ENCODE measurements at places on chromosomes 11 and 22.

GRCh38 chr11:15967966-15968365 is 388.4 kb downstream of the SOX6 start:
- DNase-seq = no peak

- DNase-seq = no peak
Observed at GRCh38 chr11:108859510-108859909, 194.6 kb downstream of the DDX10 start.

DNA sequence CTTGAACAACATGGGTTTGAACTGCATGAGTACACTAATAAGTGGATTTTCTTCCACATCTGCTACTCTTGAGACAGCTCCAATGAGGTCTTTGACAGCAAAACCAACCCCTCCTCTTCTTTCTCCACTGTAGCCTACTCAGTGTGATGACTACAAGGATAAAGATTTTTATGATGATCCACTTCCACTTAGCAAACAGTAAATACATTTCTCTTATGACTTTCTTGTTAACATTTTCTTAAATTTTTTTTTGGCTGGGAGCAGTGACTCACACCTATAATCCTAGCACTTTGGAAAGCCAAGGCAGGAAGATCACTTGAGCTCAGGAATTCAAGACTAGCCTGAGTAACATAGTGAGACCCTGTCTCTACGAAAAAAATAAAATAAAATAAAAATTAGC is 9.9 kb upstream of the EIF4G2 start:
- DNase-seq = no peak

GRCh38 chr11:704228-704674 is 1.8 kb upstream of the EPS8L2 start:
- DNase-seq = no peak

- no peak for DNase-seq
Observed at GRCh38 chr11:61826930-61827570, 1.1 kb upstream of the FADS2 start.

DNA sequence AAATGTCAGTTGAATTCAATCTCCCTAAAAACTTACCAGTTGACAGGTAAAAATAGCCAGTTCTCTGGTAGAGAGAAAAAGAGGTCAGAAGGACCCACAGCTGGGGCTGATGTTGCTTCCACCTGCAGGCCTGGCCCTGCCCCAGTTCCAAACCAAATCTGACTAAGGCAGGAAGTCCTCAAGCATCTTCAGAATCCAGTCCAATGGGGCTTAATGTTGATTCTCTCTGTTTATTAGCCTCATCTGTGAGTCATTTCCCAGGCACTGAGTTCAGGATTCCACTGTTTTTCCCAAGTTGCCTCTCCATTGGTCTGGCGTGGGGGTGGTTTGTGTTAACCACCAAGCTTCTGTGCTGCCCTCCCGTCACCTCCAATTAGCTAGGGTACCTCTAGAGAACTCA is 601.8 kb downstream of the INSC start:
- DNase-seq = no peak

- no peak for DNase-seq
Observed at GRCh38 chr11:772429-773390, 4.6 kb downstream of the GATD1 start.

DNA sequence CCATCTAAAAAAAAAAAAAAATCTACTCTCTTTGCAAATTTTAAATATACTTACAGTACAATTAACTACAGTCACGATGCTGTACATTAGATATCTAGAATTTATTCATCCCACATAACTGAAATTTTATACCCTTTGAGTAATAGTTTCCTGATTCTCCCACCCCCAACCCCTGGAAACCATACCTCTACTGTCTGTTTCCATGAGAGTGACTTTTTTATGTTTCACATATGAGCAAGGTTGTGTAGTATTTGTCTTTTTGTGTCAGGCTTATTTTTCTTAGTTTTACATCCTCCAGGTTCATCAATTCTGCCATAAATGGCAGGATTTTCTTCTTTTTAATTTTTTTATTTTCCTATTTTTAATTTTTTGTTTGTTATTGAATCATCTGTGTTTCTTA is 3.2 kb downstream of the HBB start:
- DNase-seq = no peak

DNA sequence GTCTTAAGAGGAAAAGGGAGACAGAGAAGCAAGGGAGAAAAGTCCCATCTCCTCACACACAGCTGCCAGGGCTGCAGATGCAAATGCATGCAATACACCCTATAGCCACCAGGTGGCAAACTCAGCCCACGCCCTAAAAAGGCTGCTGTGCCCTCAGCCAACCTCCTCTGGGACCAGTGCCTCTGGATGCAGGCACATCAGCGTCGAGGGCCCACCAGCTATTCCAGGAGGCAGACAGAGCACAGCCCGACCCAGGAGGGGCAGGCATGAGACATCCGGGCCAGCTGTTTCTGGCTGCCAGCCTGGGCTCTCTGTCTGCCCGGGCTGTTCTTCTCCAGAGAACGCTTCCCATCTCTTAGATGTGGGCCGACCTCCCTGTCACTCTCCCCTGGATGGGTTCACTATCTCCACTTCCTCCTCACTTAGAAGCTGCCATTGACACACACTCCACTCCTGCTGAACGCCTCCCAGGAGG is 39.7 kb downstream of the TPBGL start:
- no peak for DNase-seq

Data from NCI-H1436 treated with DMSO at 0.1 percent for 48 hours (cell line).